ENCODE measurements at places on chromosomes 5 and 9.

- DNase-seq: no peak
These were observed 2050.2 kb upstream of the CDH6 start for GRCh38 chr5:29143266-29143665.

- no peak for DNase-seq
These were observed 22.5 kb upstream of the NINJ1 start for GRCh38 chr9:93156475-93157008.

- DNase-seq: no peak
These were observed 4.6 kb upstream of the BARX1 start for GRCh38 chr9:93959739-93960154.

DNA sequence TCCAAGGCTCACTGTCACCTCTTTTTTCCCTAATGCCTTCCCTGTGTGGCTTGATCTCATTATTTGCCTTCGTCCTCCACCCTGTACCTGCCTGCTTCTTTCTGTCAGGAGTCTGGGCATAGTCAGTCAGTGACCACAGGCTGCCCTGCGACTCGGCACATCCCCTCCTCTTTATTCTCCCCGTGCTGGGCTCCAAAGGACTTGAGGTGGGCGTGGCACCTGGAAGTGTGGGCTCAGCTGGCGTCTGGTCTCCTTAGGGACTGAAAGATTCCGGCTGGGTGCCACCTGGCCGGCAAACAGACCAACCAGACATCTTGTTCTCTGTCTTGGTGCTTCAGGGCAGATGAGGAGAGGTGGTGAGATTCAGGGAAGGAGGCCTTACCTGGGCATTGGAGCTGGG, 29.6 kb upstream of the PRDM12 start:
- DNase-seq: no peak

DNA sequence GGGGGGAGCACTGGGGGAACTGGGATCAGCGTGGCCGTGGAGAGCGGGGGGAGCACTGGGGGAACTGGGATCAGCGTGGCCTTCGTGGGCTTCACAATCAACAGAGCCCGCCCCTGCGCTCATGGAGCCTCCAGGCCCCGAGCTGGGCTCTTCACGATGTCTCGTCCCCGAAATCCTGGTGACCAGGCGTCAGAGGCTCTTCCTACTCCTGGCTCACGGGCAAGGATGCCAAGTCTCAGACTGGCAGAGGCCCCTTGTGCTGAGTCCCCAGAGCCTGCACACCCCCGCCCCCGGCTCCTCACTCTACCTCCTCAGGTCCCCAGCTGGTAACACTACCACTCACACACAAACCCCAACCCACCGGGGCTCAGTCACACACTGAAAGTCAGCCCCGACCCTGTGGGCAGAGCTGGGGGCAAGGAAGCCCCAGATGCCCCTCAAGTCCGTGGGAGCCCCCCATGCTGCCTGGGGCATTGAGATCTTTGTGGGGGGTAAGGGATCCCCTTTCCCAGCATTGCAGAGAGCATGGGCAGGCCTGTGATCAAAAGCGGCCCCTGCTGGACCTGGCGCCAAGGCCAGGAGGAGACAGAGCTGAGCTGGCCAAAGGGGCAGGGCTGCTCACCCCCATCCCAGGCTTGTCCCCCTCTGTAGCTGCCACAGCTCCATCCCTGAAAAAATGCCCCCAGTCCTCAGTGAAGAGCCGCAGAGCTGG, 26.7 kb downstream of the LHX3 start:
- DNase-seq: no peak

DNA sequence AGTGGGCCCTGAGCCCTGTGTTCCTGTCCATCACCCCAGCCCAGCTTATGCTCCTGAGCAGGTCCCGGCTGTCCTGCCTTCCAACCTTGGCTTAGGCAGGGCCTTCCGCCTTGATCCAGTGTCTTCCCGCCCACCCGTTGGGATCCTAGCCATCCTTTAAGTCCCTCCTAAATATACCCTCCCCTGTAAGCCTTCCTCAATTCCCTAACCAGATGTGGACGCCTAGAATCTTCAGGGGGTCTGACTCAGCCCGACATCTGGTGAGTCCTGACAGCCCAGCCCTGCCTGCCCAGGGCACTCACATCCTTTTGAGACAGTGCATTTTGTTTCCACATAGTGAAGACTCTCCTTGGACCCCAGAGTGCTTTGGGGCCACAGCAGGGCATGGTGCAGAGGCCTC, 23.7 kb downstream of the SLC6A7 start:
- no peak for DNase-seq
